ENCODE measurements at places on chromosomes 12 and 14. TPM values are rescaled to one million over a fixed set of nuclear protein-coding genes. Genes with fewer than 3 reads are reported as not detected.

GRCh38 chr14:95953111-95953724 lies 76.6 kb downstream of the TUNAR start:
- peak; percentile 29 for DNase-seq

DNA sequence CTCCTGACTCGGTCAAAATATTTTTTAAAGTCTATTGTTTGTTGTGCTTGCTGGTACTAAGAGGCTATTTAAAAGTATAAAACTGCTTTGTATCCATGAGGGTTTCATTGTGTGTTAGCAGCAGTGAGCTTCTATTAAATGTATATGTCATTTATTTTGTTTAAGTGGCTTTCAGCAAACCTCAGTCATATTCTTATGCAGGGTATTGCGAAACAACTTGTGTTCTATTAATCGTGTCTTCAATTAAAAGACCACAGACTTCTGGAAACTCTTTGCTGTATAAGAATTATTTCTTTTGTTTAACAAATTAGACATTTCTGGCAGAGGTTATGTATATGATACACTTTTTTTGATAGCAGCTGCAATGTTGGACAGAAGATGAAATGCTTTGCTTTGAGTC lies 6.5 kb downstream of the IAPP start:
- DNase-seq: no peak

DNA sequence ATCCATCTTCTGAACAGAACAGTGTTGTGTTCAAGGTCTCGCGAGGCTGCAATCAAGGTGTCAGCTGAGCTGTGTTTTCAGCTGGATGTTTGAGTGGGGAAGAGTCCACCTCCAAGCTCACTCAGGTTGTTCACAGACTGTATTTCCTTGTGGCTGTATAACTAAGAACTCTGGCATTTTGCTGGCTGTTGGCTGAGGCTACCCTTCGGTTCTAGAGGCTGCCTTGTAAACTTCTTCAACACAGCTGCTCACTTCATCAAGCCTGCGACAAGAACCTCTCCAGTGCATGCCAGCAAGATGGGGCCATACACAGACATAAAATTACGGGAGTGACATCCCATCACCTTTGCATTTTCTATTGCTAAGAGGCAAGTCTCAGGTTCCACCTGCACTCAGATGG lies 12.7 kb downstream of the FOS start:
- DNase-seq: no peak

DNA sequence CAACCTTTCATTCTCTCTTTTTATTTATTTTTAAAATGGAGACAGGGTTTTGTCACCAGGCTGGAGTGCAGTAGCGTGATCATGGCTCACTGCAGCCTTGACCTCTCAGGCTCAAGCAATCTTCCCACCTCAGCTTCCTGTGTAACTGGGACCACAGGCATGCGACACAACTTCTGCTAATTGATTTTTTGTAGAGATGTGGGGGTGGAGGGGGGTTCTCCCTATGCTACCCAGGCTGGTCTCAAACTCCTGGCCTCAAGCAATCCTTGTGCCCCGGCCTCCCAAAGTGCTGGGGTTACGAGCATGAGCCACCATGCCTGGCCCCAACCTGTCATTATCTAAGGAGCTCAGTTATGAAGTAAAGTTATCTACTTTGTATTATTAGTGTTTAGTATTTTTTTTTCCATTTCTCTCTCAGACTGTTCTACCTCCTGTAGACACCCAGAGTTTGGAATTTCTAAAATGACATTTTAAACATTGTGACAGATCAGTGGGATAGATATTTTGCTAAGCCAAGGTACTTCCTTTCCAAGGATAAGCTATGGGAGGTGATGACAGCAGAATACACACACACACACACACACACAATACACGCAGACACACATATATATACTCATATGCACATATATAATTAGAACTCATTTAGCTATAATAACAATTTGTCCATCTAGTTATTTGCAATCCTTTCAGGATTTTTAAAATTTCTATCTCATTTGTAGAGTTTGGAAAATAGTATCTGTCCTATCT lies 2.1 kb upstream of the USP44 start:
- no peak for DNase-seq

- peak; percentile 20 for DNase-seq
Observed at GRCh38 chr14:101073598-101073965, 170.1 kb upstream of the RTL1 start.

DNA sequence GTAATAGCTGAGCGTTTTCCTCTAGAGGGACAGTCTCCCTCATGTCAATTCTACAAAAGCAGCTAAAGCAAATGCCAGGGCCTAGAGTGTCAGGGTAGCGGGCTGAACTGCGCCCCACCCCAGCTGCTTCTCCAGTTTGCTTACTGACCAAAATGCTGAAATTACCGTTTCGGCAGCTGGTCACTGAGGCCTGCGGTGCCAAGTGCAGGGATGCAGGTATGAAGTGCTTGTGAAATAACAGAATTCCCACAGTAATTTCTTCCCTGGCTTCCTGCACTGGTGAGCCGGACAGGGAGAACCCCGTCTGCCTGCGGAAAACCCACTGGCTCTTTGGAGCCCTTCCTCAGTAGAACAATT lies 19.1 kb downstream of the PSMC1 start:
- no peak for DNase-seq

- peak; percentile 29 for DNase-seq
Observed at GRCh38 chr12:128549601-128550218, 274.0 kb downstream of the SLC15A4 start.

- DNase-seq: peak; percentile 56
Observed at GRCh38 chr12:7806863-7807487, 17.8 kb downstream of the NANOG start.

GRCh38 chr14:54535126-54535525 lies 25.4 kb downstream of the CGRRF1 start:
- DNase-seq: peak; percentile 34

Gene C14orf39
- polyA plus RNA-seq: 2.7 TPM

Gene MFAP5
- polyA plus RNA-seq: 84.6 TPM

Gene CLEC1B
- polyA plus RNA-seq: not detected

Gene PDZRN4
- 1.8 TPM for polyA plus RNA-seq

Gene A2ML1
- polyA plus RNA-seq: 0.05 TPM

Gene OAS1
- polyA plus RNA-seq: 3.2 TPM

Data from muscle of leg (tissue), 16 donors.